ENCODE measurements at places on chromosomes 7 and 10.

- no peak for DNase-seq
Measured at GRCh38 chr10:113064039-113064438, 114.0 kb downstream of the TCF7L2 start.

GRCh38 chr7:110521357-110521911 lies 569.5 kb upstream of the LRRN3 start:
- DNase-seq: no peak

DNA sequence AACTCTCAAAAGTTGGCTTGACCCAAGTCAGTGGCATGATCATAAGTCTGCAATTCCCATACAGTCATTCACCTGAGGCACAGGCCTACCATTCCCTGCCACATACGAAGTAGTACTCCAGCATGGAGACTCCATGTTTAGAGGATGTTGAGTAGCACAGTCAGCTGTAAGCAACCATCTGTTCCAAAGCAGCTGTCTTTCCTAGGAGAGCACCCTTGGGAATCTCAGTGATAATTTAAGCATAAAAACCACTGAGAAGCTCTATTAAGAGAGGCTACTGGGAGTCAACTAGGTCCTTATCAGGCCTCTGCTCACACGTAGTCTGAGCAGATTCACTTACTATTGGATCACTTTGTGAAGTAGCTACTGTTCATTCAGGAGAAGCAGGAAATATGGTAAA lies 61.6 kb upstream of the UNC5B start:
- DNase-seq: no peak

DNA sequence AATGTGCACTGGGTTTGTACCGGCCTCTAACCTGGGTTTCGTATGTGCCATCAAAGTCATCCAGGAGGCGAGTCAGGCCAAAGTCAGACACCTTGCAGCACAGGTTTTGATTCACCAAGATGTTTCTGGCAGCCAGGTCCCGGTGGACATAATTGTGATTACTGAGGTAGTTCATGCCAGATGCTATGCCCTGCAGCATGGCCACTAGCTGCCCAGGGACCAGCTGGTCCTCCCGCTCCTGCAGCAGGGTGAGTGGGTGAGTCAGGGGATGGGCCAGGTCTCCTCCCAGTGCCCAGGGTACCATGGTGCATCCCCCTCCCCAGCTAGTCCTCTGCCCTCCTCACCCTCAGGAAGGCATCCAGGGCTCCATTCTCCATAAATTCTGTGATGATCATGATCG lies 13.6 kb downstream of the ZYX start:
- DNase-seq: no peak

GRCh38 chr10:90723416-90724068 lies 134.3 kb downstream of the HTR7 start:
- no peak for DNase-seq

DNA sequence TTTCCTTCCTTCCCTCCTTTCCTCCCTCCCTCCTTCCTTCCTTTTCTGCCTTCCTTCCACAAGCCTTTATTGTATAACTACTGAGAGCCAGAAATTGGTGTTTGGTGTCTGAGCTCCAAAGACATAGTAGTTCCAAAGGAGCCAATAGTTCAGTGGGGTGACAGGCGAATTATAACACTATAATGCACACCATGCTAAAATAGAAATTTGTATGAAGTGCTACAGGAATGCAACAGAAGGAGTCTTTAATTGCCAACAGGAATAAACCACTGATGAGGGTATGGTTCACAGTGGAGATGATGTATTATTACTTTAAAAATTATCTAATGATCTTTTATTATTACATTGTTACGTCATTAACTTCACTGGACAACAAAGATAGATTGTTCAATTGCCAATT lies 158.8 kb upstream of the SP8 start:
- DNase-seq: no peak

DNA sequence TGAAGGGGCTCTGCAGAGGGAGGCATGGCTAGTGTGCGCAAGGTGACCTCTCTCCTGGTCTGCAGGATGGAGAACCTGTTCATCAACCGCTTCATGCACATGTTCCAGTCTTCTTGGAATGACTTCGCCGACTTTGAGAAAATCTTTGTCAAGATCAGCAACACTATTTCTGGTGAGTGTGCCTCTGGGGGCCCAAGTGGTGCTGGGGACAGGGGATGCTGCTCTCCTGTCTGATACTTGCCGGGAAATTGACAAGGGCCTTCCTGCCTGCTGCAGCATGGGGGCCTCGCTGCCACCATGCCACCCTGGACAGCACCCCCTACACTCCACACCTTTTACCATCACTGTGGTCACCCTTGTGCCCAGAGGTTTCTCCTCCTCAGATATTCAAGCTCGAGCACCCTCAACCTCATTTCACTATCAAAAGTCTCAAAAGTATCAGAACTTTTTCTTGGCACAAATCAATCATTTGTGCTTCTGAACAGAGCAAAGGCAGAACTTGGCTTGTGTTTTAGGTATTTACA lies 50.0 kb downstream of the ALOX5 start:
- no peak for DNase-seq

GRCh38 chr7:32879460-32879859 lies 12.1 kb downstream of the KBTBD2 start:
- no peak for DNase-seq

DNA sequence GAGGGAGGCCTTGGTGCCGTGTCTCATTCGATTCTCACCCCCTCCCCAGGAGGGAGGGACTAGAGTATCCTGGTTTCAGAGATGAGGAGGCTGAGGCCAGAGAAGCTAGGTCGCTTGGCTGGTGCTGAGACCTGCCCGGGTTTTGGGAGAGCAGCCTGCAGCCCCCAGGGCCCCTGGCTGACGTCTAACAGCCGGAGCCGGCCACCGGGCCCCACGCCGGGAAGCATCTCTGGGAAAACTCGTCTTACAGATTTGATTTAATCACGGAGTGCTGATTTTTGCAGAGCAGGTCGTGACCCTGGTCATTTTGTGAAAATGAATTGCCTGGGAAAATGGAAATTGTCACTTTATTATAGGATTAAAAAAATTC lies 97.5 kb downstream of the MICALL2 start:
- no peak for DNase-seq

- no peak for DNase-seq
Measured at GRCh38 chr7:148104136-148104716, 486.3 kb upstream of the C7orf33 start.
